ENCODE measurements at places on chromosomes 6 and 20.

- no peak for DNase-seq
- no peaks in the 10 kb centered on the region for H3K36me3 ChIP-seq
- peaks cover 11% of the 10 kb centered on the region for H3K27me3 ChIP-seq
- no peak overlapping the region for H3K27ac ChIP-seq
- peaks cover 6% of the 10 kb centered on the region for H3K4me1 ChIP-seq
- H3K4me3 ChIP-seq: no peak overlapping the region
Observed at GRCh38 chr6:75556240-75556639, 45.4 kb upstream of the SENP6 start.

- no peak overlapping the region for H3K4me3 ChIP-seq
- H3K27me3 ChIP-seq: peaks cover 58% of the 10 kb centered on the region
- H3K4me1 ChIP-seq: peaks cover 14% of the 10 kb centered on the region
- no peak for DNase-seq
Observed at GRCh38 chr6:43277643-43278523, 20.2 kb upstream of the SLC22A7 start.

DNA sequence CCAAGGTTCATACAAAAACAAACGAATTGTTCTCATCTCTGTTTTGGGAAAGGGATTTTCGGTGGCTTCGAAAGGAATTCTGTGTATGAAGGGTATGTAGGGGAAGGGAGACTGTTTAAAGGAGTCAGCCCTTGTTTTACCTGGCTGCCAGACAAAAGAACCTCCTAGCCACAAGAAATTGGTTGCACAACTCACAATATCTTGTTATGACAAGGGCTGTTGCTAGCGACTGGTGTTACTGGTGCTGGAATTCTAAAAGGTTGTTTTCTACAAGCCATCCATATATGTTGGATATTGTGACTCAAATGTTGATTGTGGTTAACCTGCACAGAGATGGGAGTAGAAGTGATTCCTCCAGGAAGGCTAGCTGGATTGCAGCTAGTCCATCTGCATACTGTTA lies 34.6 kb upstream of the CITED2 start:
- no peak overlapping the region for H3K4me3 ChIP-seq
- no peaks in the 10 kb centered on the region for H3K4me1 ChIP-seq
- H3K36me3 ChIP-seq: no peaks in the 10 kb centered on the region

- no peak overlapping the region for H3K4me3 ChIP-seq
- no peaks in the 10 kb centered on the region for H3K4me1 ChIP-seq
- no peak overlapping the region for H3K27ac ChIP-seq
Observed at GRCh38 chr6:130982941-130983456, 80.0 kb downstream of the EPB41L2 start.

All from activated T-helper 1 cell treated with anti-CD3 and anti-CD28 coated beads, Interleukin-12 subunit alpha, Interleukin-12 subunit beta, Interleukin-2, Interleukin-4 antibody, amounts not matched to agents 30 ng/mL and 10 ng/mL and 1 ng/mL, durations not matched to agents 14 hours and 24 hours and 36 hours (primary cell).